ENCODE measurements at places on chromosomes 16 and 17.

GRCh38 chr17:9443811-9444210 lies 131.8 kb downstream of the STX8 start:
- no peak for DNase-seq

GRCh38 chr17:16938031-16938430 lies 33.9 kb downstream of the TNFRSF13B start:
- DNase-seq = no peak

- DNase-seq = no peak
Observed at GRCh38 chr16:29977063-29977825, 3.6 kb downstream of the TAOK2 start.

- DNase-seq = peak; percentile 40
Observed at GRCh38 chr16:89173174-89173921, 1.8 kb downstream of the CDH15 start.

GRCh38 chr17:82006468-82007227 lies 16.0 kb downstream of the CENPX start:
- no peak for DNase-seq
